ENCODE measurements at places on chromosomes 6 and 20. TPM values are rescaled to one million over a fixed set of nuclear protein-coding genes. Genes with fewer than 3 reads are reported as not detected.

Gene OR2J3
- total RNA-seq, result not detected

DNA sequence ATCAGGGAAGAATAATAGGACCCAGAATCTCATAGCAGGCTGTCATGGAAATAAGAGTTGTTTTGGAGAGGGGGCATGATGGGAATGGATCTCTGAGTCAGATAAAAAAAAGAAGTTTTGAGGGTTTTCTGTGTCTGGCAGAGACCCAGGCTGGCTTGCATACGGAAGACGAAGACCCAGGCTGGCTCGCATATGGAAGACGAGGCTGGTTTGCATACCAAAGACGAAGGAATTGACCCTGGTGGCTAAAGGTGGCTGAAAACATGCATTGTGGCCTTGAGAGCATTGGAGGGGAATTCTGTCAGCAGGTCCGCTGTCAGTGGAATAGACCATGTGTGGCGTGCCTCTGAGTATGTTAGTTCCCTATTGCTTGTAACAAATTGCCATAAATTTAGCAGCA is 335.1 kb downstream of the BTBD3 start:
- no peak for DNase-seq

Gene FNDC11
- not detected for total RNA-seq

GRCh38 chr6:56904068-56904467 is 50.8 kb upstream of the BEND6 start:
- DNase-seq, result no peak

Gene CNR1
- total RNA-seq, result 6.2 TPM

Gene HRH3
- total RNA-seq, result not detected

Gene MUCL3
- not detected for total RNA-seq

Gene TNFRSF6B
- 15.3 TPM for total RNA-seq

- DNase-seq, result no peak
These were observed 264.1 kb downstream of the FOXC1 start for GRCh38 chr6:1873781-1874180.

DNA sequence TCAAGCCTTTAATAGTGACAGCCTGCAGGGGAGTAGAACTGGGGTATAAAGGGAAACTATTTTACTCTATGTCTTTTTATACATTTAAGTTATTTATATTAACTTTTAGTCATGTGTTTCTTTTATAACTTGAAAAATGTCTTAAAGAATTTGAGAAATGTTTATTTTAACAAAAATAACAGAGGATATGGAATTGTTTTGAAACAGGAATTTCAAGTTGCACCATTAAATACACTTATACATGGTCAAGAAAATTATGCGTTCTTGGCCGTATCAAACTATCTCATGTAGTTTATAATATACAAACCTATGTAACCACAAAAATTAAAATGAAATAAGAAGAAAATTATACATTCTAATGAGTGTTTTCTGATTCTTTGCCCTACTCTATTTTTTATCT is 282.7 kb downstream of the GRIK2 start:
- DNase-seq, result no peak

Gene ZNF311
- total RNA-seq, result 0.47 TPM

Gene TMC2
- not detected for total RNA-seq

GRCh38 chr6:108632441-108632840 is 71.7 kb downstream of the FOXO3 start:
- no peak for DNase-seq

DNA sequence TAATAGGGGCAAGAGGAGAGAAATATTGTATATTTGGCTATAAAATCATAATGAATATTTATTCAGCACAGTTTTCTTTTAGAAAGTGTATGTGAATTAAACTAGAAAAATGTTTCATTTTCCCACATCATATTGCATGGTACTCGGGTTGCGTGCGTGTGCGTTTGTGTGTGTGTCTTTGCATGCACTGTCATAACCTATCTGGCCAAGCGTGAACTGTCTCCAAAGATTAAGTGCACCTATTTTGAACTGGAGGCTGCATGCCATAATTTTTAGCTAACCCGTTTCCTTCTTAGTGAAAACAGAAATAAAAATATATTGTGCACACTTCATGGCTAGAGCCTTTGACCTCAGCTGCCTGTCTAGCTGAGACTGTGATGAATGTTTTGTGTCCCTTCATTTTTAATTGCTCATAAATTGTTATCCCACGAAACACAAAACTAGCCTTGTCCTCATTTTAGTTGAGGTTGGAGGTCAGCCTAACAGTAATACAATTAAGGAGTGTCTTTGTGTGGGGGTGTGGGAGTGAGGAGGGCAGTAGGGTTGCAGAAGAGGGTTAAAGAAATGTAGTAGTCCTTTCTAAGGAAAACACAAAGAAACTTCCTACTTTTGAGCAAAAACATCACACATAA is 336.1 kb upstream of the POU3F2 start:
- no peak for DNase-seq

Gene RAD21L1
- total RNA-seq, result 0.34 TPM

Gene HLA-DRB1
- total RNA-seq, result 39.3 TPM

DNA sequence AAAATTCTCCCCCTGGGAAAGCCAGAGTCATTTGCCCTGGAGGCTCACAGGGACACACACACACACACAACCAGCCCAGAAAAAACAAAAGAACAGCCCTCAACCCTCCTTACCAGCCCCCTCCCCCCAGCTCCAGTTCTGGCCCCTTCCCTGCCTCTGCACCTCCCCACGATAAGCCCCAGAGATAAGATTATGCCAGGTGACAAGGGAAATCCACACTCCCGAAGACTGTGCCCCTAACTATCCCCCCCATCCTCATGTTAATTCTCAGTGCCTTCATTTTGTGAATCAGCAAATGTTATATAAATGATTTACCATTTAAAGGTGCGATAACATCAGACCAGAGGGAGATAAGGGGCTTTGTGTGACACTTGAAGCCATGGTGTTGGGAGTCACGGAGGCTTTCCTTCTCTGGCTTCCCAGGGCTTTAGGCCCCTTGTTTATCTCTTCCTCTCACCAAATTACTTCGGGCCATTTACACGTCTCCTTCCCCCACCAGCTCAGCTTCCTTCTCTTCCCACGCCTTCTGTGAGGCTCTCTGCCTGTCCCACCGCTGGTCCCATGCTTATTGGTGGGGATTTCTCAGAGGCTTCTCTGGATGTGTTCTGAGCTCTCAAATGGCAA is 12.5 kb upstream of the FOXC1 start:
- no peak for DNase-seq

Gene PRR18
- total RNA-seq, result not detected

Gene GSTA3
- 12.4 TPM for total RNA-seq

DNA sequence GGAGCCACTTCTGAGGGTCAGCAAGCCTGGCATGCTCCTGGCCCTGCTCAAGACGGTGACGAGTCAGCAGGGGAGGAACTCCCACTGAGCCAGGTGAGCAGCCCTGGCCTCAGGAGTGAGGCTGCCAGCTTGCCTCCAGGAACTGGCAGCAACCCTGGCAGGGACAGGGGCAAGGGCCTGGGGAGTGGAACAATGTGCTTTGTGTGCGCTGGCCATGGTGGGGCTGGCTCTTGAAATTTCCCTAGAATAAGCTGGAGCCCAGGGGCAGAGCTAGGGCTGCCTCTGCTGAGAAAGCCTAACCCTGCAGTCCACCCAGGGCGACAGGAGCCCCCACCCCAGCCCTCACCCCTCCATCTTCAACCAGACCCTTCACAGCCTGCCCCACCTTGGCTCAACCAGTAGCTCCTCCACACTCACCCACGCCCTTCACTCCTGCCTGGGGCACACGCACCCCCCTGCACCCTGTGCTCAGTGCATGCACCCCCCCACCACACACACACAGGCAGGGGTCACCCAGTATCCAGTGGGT is 88.0 kb downstream of the MRPL14 start:
- peak; percentile 49 for DNase-seq

- DNase-seq, result no peak
These were observed 20.0 kb downstream of the PLA2G7 start for GRCh38 chr6:46715141-46715540.

DNA sequence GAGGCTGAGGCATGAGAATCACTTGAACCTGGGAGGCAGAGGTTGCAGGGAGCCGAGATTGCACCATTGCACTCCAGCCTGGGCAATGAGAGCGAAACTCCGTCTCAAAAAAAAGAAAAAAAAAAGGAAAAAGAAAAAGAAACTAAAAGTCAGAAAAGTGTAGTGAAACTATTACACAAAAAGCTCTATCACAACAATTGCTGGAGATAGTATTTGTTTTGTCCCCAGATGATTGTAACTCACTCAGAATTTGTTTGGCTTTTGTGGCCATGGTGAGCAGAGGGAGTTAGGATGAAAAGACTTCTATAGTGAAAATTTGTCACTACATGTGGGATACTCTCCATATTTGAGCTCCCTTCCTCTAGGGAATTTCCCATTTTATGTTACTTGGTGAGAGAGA is 5.2 kb upstream of the GOPC start:
- no peak for DNase-seq

GRCh38 chr6:7542874-7543624 is 1.6 kb downstream of the DSP start:
- DNase-seq, result peak; percentile 85

- no peak for DNase-seq
These were observed 134.7 kb upstream of the RSPO3 start for GRCh38 chr6:126983779-126984178.

- no peak for DNase-seq
These were observed 36.1 kb downstream of the GMDS start for GRCh38 chr6:2209226-2209809.

Gene PPP1R14C
- 73.7 TPM for total RNA-seq

Gene LAMA2
- total RNA-seq, result 24.1 TPM

DNA sequence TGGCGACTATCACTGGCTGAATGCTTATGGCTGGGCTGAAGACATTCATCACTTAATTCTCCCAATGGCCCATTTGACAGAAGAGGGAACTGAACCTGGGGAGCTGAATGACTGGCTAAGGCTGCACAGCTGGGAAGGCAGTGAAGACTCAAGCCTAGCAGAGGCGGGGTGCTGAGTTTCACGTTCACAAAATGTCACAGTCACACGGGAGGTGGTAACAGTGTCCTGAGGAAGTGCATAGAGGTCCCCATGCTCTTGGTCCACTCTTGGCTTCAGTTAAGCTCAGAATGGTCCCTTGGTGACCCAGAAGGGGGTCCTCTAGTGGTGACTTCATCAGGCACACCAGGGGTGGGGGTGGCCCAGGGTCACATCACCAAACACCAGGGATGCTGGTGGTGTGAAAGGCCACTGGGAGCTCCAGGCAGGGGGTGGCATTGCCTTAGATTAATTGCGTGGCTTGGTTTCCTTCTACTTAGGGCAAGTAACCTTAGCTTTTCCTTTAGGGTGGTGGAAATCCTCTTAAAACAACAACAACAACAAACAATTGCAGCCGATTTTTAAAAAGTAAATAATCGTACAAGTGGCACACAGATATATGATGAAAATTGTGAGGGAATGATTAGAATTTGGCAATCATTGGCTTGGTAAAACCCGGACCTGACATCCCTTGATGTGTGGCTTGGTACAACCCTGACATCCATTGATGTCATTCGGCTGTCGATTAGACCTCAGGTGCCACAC is 45.0 kb downstream of the SULF2 start:
- no peak for DNase-seq

DNA sequence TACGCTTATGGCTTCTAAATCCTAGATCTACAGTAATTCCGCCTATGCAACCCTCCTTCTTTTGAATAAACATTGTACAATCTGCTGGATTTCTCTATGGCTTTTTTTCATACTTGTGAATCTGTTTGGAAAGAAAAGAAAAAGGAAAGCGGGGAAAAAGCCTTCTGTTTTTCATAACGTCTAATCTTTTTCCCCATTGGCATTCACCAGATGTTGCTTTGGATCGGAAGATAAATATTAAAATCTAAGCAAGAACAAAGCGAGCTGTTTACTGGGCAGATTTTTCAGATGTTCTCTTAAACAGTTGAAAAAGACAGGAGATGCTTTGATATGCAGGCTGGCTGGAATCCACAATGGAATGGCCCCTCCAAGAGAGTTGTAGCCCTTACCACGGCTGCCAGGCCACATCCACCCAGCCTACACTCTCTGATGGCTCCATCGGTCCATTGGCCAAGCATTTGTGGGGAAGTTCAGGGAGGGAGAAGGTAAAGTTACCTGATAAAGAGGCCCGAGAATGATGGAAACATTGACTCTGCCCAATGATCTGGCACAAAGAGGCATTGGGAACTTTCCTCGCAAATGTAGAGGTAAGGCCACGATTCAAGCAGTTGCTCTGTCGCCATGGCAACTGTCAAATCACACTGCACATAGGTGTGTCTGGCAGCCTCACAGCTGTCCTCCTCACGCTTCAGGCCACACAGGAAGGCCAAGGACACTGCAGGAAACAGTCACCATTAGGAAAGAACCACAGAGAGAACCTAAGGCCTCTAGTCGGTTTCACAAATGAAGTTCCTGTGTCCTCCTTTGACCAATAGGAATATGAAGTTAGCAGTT is 70.3 kb downstream of the PKHD1 start:
- DNase-seq, result no peak

DNA sequence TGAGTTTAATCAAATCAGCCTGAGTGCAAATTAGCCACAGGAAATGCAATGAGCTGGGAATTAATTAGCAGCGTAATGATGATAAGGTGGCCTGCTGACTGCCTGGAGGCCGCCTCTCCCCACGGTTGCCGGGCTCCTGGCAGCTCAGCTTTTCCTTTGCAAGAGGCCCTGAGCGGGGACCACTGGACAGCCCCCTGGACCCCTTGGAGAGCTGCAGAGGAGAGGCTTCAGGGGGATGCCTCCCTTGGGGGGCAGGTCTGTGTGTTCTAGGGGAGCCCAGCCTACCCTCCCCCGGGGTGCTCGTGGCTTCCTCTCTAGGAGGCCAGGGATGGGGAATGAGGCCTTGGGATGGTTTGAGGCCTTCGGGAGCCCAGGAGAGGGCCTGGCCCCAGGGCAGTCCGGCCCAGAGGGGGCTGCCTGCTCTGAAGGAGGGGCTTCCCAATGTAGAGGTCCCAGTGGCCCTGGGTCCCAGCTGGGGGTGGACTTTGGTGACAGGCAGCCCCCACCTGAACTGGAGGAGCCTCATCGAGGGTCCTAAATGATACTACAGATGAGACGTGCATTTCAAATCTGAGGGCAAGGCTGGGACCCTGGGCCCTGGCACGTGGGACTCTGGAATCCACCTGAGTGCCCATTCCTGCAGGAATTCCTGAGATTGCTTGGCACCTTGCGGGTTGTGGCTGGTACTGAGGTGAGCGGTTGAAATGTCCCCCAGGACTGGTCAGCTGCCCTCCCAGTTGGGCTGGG is 66.4 kb upstream of the BHLHE23 start:
- peak; percentile 62 for DNase-seq

Gene CDC5L
- total RNA-seq, result 15.2 TPM

DNA sequence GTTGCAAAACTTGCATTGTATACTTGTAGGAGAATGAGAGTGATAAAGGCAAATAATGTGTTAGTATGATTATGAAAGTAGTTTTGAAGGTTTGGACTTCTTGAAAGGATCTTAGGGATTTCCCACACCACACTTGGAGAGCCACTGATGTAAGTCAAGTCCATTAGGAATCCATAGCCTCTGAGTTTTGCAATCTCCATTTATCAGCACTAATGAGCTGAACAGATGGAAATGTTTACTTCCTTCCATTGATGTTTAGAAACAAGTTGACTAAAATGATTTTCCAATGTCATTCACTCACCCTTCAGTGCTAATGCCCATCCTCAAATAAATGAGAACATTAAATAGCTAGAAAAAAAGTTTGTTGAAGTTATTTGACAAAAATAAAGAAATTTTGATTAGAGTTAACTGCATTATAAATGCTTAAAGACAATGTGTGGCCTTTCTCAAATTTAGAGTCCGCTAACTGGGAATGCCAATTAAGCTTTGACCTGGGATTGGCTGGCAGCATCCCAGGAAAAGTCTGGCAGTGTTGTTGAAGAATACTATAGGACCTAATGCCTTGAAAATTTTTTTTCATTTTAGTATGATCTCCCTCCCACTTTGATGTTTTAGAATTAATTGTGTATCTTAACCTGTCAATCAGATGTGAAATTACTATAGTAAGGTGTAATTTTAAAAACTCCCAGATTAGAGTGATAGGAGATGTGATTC is 68.0 kb downstream of the SLC35F1 start:
- DNase-seq, result no peak
